ENCODE measurements at places on chromosomes 3 and 15.
A peak's percentile ranks its signal among the peaks of the same experiment; 100 is the strongest.

- DNase-seq = no peak
These were observed 7.3 kb downstream of the CCDC14 start for GRCh38 chr3:123953735-123954134.

- DNase-seq = no peak
These were observed 263.4 kb upstream of the WNT5A start for GRCh38 chr3:55750525-55750924.

DNA sequence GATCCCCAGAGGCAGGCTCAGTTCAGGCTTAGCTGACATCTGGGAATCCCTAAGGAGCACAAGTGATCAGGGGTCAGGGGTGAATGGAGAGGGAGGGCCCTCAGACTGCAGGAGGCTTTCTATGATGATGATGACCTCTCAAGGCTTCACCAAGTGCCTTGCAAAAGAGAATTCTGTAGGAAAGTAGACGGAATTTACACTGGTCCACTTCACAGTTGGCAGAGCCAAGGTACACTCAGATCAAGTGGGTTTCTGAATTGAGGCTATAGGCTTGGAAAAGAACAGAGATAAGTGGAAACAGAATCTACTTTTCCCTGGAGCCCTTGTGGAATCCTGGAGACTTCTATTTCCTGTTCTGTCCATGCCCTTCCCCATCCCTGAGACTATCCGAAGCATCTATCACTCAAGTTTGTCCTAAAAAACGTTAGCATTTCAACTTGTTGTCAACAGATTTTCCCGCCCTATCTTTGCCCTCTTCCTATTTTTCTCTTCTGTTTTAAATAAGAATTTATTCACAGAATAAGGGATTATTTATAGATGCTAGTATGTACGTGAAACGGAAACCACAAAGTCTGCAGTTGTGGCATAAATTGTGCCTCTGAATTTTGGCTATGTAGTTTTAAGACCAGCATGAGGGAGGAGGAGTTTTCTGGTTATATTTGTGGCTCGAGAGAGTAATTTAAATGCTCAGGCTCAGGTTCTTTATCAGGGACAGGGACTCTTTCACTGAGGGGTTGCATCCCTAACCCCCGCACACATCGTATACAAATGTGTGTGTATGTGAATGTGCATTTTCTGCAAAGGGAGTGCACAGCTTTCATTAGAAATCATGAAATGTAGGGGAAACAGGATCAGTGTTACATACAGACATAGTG, 12.8 kb downstream of the GCSAM start:
- no peak for DNase-seq

DNA sequence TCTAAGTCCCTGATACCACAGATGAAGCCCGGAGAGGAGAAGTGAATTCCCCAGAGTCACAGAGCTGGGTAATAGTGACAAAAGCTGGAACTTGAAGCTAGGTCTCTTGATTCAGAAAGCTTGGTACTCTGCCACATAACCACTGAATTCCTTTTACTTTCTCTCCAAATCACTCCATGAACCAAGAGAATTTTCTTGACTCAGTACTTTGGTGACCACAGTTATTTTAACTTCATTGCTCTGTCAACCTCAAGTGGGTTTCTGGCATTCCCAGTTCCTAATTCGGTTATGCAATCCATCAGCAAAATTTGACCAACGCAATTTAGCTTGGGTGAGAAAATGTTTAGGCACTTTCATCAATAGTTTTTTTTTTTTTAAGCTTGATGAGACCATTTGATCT, 61.0 kb upstream of the PPARG start:
- peak; percentile 9 for DNase-seq

DNA sequence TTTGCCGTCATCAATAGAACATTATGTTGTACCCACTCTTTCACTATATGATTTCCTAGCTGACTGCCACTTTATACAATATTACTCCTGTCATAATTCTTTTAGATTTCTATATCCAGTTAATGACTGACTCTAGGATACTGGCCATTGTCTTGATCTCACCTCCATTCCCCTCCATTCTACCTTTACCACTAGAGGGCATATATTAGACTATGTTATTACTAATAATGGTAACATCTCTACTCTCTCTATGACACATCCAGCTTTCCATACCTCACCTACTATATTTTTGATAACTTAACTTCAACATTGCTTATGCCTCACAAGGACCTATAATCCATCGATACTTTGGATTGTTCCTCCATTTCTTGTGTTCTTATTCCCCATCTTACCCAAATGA, 31.4 kb upstream of the POU1F1 start:
- DNase-seq = no peak

GRCh38 chr3:106299300-106300098, 430.7 kb upstream of the CBLB start:
- no peak for DNase-seq

GRCh38 chr3:55490276-55490913, 3.3 kb upstream of the WNT5A start:
- no peak for DNase-seq

- no peak for DNase-seq
These were observed 28.5 kb upstream of the CMTM6 start for GRCh38 chr3:32531010-32531647.

GRCh38 chr3:192879346-192880031, 38.2 kb downstream of the MB21D2 start:
- DNase-seq = no peak

DNA sequence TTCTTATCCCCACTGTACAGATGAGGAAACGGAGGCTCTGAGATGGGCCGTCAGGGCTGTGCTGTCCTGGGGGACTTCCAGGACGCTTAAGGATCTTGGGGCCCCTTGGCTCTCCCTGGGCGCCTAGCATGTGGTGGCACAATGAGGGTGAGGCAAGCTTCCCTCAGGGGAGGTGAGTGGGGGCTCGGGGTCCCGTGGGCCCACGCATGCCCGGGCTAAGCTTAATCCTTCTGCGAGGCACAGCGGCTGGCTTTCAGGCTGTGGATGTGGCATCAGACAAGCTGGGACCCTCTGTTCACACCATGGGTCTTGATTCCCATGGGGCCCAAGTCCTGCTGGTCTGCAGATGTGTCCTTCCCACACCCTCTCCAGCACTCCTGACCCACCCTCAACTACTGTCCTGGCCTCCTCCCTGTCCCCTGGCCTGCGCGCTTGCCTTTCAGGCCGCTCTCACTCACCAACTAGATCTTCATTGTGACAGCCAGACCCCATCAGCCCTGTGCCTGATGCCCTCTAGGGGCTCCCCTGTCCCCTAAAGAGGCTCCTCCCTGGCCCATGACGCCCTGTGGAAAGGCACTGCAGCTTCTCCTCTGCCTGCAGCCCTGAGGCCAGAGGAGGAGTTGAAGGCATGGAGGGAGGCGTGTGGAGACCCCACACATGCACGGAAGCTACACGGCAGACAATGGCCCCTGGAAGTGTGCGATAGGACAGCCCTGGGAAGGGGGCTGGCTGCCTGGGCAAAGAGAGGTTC, 11.3 kb downstream of the DUSP7 start:
- no peak for DNase-seq

DNA sequence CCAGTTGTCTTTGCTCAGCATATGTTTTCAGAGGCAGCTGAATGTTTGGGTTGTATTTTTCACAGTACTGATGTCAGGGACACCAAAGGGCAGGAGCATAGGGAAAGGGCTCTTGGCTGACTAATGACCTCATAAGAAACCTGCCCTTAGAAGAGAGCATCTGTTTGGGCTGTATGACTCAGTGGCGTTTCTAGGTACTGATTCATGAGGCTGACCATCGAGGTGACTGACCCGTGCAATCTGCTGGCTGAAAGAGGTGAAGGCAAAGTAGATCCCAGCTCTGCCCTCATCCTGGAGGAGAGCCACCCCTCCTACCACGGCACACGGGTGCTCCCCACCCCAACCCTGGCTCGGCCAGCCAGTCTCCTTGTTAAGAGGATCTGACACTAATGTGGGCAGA, 8.3 kb downstream of the LMCD1 start:
- DNase-seq = peak; percentile 31

- no peak for DNase-seq
These were observed 79.4 kb downstream of the HES1 start for GRCh38 chr3:194215392-194215791.

DNA sequence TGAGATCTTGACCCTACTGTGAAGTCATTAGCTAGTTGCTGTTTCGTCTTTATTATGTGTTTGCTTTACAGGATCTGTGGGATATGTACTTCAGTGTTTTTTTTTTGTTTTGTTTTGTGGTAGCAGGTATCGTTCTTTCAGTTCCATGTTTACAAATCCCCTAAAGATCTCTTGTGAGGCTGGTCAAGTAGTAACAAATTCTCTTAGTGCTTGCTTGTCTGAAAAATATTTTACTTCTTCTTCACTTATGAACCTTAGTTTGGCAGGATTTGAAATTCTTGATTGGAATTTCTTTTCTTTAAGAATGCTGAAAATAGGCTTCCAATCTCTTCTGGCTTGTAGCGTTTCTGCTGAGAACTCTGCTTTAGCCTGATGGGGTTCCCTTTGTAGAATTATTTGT, 235.8 kb upstream of the ALCAM start:
- DNase-seq = no peak

DNA sequence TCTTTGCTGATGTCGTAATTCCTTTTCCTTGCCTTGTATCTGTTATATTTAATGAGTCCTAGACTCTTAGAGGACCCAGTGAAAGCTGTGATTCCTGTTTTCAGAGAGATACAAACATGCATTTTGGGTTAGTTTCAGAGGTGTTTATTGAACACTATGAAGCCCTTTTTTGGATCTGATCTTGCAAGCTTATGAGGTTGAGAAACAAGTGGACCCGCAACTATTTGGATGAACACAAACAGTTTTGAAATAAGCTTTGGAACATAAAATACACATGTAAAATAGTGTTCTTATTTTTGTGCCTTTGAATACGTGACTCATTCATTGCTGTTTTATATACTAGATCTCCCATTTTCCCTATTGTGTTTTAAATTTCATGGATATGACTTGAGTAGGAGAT, 33.5 kb downstream of the SNRK start:
- DNase-seq = no peak

GRCh38 chr3:124976383-124976782, 41.8 kb upstream of the MUC13 start:
- no peak for DNase-seq

GRCh38 chr15:73839699-73840377, 33.5 kb upstream of the TBC1D21 start:
- no peak for DNase-seq

DNA sequence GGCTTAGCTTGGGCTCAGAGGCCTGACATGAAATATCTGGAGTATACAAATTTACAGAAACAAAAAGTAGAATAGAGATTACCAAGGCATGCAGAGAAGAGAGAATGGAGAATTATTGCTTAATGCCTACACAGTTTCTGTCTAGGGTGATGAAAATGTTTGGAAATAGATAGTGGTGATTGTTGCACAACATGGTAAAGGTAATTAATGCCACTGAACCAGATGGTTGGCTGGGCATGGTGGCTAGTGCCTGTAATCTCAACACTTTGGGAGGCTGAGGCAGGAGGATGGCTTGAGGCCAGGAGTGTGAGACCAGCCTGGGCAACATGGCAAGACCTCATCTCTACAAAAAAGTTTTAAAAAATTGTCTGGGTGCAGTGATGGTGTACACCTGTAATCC, 46.6 kb upstream of the OSBPL11 start:
- DNase-seq = no peak

DNA sequence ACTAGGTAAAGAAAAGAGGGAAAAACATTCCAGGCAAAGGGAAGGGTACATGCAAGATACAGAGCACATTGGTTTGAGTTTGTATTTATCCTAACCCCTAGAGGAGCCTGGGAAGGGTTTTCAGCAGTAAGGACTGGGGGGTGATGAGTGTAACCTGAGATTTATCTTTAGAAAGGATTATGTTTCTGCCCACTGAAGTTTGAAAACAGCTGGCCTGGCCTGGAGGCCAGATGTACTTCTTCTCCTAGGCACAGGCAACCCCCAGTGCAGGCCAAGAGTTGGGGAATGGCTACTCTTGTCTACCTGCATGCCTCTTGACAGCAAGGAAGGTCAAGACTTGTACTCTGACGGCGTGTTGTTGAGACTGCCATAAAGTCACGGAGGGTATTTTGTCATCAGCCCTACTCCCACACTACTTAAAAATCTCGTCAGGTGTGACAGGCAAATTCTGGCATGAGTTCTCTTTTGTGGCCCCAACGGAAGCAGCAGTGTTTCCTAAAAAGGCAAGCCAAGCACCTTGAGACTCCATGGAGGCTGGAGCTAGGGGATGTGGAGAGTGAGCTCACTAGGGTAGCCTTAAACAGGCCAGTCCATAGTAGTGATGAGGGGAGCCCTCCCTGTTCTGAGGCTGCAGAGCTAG, 241.5 kb upstream of the WNT5A start:
- DNase-seq = no peak

DNA sequence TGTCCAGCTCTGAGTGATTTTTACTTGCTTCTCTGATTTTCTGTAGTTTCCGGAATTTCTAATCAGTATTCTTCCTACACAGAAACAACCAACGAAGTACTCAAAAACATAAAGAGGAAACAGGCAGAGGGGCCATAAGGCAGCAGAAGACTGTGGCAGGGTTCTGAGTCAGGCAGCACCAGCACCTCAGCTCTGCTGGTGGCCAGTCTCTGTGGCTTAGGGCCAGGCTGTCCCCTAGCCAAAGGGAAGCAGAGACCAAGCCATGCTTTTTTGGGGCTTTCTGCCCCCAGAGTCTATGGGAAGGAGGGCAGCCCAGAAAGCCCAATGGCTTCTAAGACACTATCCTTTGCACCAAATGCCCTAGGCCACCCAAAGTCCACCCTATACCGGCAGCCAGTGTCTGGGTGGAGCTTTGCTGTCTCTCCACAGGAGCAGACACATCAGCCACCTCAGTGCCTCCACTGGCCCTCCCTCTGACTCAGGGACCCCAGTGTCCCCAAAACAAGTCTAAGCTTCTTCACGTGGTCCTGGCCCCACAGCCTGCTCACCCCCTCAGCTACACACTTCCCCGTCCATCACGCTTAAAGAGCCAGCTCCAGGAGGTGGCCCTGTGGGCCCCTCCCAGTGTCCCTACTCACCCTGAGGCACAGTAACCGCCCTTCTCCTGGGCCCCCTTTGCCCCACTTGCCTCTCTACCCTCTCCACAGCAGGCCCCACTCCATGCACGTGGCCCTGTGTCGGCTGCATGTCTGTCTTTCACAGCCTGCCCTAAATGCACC, 46.2 kb downstream of the CCDC12 start:
- no peak for DNase-seq

DNA sequence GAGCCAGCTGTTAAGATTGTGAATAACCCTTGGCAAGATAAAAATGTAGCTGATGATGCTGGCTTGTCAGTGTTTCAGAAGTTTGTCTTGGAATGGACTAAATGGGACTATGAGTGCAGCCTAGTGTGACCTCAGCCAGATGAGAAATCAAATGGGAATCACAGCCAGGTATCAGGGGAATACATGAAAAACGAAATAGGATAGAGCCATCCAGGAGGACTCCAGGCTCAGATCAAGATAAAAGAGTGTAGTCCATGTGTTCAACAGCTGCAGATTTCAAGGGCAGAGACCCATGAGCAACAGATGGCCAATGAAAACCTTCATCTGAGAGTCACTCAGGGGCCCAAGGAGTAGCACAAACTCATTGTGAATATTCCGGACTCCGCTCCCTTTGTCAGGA, 1080.9 kb upstream of the CADM2 start:
- DNase-seq = no peak

GRCh38 chr15:100560323-100560722, 31.6 kb upstream of the CERS3 start:
- DNase-seq = no peak
